Calu3 (cell line): ENCODE measurements at places on chromosomes 4 and X.

DNA sequence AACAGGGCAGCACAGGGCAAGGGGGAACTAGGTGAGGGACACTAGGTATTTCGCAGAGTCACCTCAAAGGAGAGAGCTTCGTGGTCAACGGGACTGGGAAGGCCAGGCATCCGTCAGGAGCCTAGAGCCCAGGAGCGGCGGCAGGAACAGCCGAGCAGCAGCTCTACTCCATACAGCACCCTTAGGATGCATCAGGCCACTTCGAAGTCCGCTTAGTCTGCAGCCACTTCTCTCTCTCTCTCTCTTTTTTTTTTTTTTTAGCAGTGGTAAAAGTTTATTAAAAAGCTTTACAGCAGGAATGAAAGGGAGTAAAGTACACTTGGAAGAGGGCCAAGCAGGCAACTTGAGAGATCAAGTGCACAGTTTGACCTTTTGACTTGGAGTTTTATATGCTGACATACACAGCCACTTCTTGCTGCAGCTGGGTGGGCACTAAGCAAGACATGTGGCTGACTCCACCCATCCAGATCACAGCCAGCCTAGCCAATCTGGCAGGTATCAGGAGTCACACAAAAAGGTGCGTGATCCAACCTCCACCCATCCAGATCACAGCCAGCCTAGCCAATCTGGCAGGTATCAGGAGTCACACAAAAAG lies 209.7 kb upstream of the RADX start:
- DNase-seq: no peak

DNA sequence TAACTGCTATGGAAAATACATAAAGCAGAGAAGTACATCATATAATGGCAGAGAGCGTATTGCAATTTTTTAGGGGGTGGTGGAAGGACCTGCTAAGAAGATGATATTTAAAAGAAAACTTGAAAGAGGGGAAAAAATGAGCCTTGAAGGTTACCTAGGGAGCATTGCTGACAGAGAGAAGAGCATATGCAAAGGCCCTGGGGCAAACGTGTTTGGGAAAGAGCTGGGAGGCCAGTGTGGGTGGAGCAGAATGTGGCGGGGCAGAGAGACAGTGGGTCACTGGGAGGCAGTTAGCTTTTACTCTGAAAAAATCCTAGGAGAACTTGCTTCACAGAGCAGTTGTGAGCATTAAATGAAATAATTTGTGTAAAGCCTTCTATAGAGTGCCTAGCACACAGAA lies 157.0 kb downstream of the SHROOM3 start:
- DNase-seq: no peak

DNA sequence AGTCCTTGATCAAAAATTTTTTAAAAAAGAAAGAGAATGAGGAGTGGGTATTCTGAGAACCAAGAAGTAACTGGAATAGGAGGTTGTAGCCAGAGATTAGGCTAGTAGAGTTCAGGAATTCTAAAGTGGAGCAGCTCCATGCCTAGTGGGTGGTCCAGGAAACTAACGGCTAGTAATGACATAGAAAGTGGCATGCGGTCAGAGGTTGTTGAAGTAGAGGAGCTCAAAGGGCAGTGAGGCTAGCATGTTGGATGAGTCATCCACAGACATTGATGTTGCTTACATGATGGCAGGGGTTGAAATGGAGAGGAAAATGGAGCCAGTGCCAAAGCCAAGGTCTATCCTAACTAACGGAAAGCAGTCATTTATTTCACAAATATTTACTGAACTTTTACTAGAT lies 42.1 kb downstream of the TEX13B start:
- no peak for DNase-seq

DNA sequence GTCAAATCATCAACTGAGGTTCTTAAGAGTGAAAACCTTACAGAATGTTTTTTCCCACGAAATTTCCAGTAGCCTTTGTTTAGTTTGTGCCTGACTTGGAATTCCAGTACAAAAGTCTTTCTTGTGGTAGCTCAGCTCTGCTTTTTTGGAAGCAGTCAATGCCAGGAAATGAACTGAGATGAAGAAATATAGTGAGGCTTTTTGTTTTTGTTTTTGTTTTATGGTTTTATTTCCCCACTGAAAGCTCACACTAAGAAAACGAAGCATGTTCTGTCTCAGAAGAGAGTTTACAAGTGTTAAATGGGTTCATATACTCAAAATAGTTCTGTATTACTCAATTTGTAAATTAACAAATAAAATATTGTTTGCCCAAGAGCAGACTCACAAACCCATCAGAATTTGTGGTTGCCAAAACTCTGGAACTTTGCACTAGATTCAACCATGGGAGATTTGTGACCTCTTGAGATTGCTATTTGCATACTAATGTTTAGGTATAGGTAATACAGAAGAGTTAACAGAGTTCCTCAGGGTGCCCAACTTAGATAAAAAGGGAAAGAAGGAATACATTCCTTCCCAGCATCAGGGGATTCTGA lies 1060.8 kb downstream of the FAT4 start:
- DNase-seq: no peak

- no peak for DNase-seq
Observed at GRCh38 chr4:173448608-173449379, 49.9 kb upstream of the SCRG1 start.

- no peak for DNase-seq
Observed at GRCh38 chr4:1371176-1372165, 24.5 kb downstream of the UVSSA start.

- DNase-seq: no peak
Observed at GRCh38 chrX:138945219-138945618, 233.7 kb upstream of the FGF13 start.

DNA sequence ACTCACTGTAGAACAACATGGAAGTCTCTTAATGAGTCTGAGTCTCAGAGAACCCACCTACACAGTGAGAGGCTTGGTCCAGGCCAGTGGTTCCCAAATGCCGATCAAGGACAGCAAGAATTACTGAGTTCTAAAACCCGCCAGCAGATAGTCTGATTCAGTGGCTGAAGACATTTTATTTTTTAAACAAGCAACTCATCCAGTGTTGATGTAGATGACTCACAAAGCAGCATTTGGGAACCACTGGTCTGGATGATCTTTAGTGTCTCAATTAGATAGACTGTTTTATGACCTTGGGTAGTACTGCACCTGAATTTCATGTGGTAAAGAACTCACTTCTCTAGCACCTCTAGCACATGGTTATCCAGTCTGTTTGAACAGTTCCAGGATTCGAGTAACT lies 193.6 kb downstream of the FBXW7 start:
- DNase-seq: no peak

- DNase-seq: peak; percentile 40
Observed at GRCh38 chrX:130118441-130119311, 8.4 kb upstream of the ELF4 start.

GRCh38 chr4:73245955-73246354 lies 12.6 kb downstream of the ANKRD17 start:
- DNase-seq: no peak

- DNase-seq: no peak
Observed at GRCh38 chrX:47523713-47524166, 37.3 kb upstream of the ARAF start.

- DNase-seq: no peak
Observed at GRCh38 chrX:32847921-32848320, 363.4 kb downstream of the DMD start.

DNA sequence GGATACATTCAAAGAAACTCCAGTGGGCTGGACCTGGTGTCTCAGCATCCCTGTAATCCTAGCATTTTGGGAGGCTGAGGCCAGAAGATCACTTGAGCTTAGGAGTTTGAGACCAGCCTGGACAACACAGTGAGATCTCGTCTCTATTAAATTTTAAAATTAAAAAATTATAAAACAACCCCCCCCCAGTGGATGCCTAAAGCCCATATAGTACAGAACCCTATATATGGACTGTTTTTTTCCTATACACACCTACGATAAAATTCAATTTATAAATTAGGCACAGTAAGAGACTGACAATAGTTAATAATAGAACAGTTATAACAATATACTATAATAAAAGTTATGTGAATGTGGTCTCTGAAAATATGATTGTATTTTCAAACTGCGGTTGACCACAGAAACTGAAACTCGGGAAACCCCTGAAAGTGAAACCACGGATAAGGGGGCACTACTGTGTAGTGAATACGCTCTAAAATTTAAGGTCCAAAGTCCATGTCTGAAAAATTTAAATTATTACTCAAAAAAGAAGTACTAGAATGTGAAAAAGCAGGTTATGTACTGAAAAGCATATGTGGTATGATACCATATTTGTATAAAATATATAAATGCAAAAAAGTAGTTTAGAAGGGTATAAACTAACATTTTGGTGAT lies 2.0 kb downstream of the SMIM14 start:
- no peak for DNase-seq

DNA sequence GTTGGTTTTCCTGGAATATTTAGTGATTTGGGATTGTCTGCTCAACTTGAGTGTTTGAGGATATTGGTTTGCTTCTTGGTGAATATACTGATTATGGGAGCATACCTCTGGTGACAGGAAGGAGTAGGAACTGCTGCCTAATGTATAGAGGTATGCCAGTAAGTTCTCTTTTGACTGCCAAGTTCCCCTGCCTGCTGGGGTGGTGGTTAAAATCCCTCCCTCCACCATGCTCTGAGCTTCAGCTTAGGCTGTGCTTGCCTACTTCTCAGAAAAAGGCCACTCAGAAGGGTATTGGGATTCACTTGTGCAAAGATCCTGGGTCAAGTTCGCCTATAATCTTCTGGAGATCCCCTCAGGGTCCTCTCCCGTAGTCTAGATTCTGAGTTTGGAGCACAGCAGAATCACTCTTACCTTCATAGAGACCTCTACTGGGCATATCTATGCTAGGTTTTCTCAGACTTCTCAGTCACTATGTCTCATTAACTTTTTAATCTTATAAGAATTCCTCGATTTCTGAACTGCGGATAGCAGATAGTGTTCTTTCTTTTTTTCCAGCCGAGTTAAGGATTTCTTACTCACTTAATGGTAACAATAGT lies 44.7 kb upstream of the DCK start:
- DNase-seq: no peak

GRCh38 chr4:23857367-23857959 lies 32.4 kb downstream of the PPARGC1A start:
- DNase-seq: no peak

DNA sequence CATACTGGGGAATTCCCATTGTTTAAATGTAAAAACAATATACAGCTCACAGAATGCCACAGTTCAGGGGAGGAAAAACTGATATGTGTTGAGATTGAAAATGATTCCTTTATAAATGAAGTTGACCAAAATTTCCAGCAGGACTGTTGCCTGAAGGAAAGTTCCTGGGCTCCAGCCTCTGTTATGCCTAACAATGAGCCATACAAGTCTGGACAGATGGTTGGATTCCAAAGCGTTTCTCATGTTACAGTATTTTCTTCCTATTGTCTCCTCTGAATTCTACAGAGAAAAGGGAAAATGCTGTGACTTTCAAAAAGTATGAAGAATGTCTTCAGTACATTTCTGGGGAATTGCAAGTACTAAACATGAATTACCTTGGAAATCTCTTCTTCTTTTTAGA lies 73.3 kb downstream of the ALPK1 start:
- no peak for DNase-seq

DNA sequence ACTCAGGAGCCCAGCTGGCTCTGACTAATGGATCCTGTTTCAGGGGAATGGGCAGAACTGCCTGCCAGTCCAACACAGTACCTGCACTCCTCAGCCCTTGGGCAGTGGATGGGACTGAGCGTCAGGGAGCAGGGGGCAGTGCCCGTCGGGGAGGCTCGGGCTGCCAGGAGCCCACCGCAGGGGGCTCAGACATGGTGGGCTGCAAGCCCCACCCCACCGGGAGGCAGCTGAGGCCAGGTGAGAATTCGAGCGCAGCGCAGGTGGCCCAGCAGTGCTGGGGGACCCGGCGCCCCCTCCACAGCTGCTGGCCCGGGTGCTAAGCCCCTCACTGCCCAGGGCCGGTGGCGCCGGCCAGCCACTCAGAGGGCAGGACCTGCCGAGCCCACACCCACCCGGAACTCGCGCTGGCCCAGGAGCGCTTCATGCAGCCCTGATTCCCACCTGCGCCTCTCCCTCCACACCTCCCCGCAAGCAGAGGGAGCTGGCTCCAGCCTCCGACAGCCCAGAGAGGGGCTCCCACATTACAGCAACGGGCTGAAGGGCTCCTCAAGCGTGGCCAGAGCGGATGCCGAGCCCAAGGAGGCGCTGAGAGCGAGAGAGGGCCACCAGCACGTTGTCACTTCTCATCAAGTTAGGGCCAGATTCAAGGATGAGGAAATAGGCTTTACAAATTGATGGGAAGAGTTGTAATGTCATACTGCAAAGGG lies 668.8 kb downstream of the GALNTL6 start:
- no peak for DNase-seq

DNA sequence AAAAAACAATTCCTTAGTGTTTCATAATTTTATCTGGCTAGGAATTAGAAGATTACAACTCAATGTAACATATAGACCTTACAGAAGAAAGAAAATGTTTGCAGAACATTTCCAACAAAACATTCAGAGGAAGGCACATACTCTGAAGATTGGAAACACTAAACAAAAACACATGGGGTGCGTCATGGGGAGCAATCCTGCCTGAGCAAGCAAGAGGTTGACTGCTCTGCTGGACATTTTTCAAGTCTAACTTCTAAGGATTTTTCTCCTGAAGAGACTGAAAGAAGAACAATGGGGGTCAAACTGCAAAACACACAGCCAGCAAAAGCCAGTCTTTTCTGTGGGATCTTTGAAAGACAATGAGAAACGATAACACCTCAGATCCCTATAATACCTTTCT lies 182.8 kb downstream of the GUCY2F start:
- no peak for DNase-seq

GRCh38 chrX:130896026-130896425 lies 7.0 kb downstream of the ENOX2 start:
- no peak for DNase-seq

- DNase-seq: no peak
Observed at GRCh38 chr4:174117445-174117844, 166.0 kb downstream of the FBXO8 start.
